ENCODE measurements at places on chromosomes 2 and 18.

DNA sequence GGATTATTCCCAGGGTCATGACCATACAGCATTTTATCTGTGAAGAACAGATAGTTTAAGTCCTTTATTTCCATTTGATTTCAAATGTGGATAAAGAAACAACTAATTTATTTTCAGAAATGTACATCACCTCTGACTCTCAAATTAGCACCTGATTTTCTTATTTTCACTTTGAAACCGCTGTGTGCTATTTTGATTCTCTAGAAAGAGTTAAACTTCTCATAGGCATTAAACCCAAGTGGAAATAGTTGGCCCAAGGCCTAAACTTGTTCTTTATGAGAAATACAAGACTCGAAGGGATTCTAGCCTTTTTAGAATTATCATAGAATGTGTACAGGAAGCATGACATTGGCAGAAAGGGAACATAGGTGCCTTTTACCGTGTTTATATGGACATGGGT lies 41.5 kb upstream of the LTBP1 start:
- DNase-seq, result no peak

- DNase-seq, result no peak
Observed at GRCh38 chr2:163633291-163633690, 102.5 kb downstream of the FIGN start.

DNA sequence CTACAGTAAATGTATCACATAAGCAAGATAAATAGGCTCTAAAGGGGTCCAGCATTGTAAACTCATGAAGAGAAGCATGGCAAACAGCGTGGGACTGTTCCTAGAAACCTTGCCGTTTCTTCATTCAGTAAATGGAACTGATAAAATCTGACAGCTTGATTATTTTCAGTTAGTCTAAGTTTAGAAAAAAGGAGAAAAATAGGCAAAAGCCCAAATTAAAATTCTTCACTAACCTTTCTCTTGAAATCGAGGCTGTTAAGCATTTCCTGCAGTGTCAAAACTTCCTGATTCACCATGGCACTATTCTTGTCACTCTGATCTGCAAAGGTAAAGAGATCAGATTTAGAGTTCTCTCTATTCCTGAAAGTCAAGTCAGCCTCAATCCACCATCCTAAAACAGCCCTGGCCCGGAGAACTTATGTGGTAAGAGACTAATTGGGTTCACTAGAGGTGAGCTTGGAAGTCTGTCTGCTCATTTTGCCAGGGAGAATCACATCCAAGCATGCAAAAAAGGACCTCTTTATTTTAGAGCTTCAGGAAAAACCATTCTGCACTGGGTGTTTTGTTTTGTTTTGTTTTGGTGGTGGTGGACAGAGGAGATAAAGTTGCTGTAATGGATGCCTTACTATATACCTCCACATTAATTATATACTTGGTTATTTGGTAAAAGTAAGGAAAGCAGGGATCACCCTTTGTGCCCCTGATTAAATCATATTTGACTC lies 52.4 kb upstream of the STAT1 start:
- DNase-seq, result no peak

GRCh38 chr2:6444514-6444913 lies 421.2 kb downstream of the CMPK2 start:
- DNase-seq, result no peak

- DNase-seq, result no peak
Observed at GRCh38 chr2:164252568-164253287, 368.6 kb downstream of the GRB14 start.
